ENCODE measurements at places on chromosomes 5 and 9. TPM values are rescaled to one million over a fixed set of nuclear protein-coding genes. Genes with fewer than 3 reads are reported as not detected.

The LHX3 gene
- 0.09 TPM for total RNA-seq

The TAF11L5 gene
- not detected for total RNA-seq

The PCDHB10 gene
- total RNA-seq: 0.02 TPM

The FLT4 gene
- 3.1 TPM for total RNA-seq

The ROR2 gene
- total RNA-seq: 1.8 TPM

The PNPLA7 gene
- total RNA-seq: 0.76 TPM

The ITK gene
- 0.13 TPM for total RNA-seq

The AQP7 gene
- total RNA-seq: 0.47 TPM

The ZNF883 gene
- 0.91 TPM for total RNA-seq

The MLANA gene
- not detected for total RNA-seq

The ZNF454 gene
- not detected for total RNA-seq

The TLE4 gene
- total RNA-seq: 11.7 TPM

The MRPS30 gene
- total RNA-seq: 38.4 TPM

The NR5A1 gene
- not detected for total RNA-seq

The SLC27A6 gene
- total RNA-seq: 0.06 TPM

The PITX1 gene
- total RNA-seq: 32.5 TPM

The MOB3B gene
- 8.7 TPM for total RNA-seq

The ARSI gene
- 47.8 TPM for total RNA-seq

The DRD1 gene
- 0.48 TPM for total RNA-seq

The PCDHB3 gene
- not detected for total RNA-seq

The C9orf78 gene
- total RNA-seq: 48.8 TPM
